ENCODE measurements at places on chromosomes 4 and X. TPM values are rescaled to one million over a fixed set of nuclear protein-coding genes. Genes with fewer than 3 reads are reported as not detected.

The KIT gene
- polyA plus RNA-seq: 2.8 TPM

The NLRP2B gene
- polyA plus RNA-seq: not detected

The PPEF1 gene
- polyA plus RNA-seq: not detected

The KLHL4 gene
- polyA plus RNA-seq: not detected

The MAGEA2B gene
- not detected for polyA plus RNA-seq

The MEPE gene
- not detected for polyA plus RNA-seq

The MAP7D3 gene
- 0.92 TPM for polyA plus RNA-seq

The AVPR2 gene
- 1.1 TPM for polyA plus RNA-seq

- DNase-seq: peak; percentile 67
Measured at GRCh38 chrX:137565921-137566745, at the start of gene ZIC3. Gene ZIC3, plus strand, starts transcription at chrX:137566127. Its CDS starts 565 bp downstream, at chrX:137566692.

GRCh38 chrX:136767104-136767941 lies 13.4 kb downstream of the ARHGEF6 start:
- DNase-seq: peak; percentile 87

- peak; percentile 44 for DNase-seq
Measured at GRCh38 chr4:7808181-7808580, 131.5 kb downstream of the AFAP1 start.

DNA sequence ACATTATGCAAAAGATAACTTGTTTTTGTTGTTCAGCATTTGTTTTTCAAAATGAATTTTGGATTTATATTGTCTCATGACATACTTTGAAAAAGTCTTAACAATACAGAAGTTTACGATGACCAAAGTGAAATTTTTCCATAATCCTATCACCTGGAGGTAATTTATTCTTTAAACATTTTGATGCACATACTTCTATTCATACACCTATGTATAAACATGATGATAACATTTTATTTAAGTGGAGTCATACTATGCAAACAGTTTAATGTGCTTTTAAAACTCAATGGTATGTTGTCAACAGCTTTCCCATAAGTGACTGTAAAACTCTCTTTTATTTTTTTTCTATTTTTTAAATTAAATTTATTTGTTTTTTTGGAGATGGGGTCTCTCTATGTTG lies 65.0 kb downstream of the STAG2 start:
- DNase-seq: no peak

GRCh38 chrX:100587861-100588260 lies 3.1 kb downstream of the TNMD start:
- no peak for DNase-seq

GRCh38 chr4:168881781-168882420 lies 128.2 kb downstream of the CBR4 start:
- DNase-seq: no peak

DNA sequence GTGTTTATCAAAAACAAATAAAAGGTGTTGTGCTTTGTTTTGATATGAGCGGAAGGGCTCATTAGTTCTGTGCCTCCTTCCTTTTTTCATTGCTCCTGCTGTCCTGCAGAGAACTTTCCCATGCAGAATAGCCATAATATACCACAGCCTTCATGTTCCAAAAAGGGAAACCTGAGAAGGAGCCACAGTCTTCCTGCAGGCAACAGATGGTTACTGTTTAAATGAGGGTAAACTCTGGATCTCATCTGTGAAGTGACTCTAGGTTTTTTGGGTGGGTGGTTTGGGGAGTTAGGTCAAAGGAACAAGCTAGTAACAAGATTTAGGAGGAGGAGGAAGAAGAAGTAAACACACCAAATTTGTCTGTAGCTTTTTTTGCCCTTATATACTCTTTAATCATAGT lies 131.8 kb downstream of the BMPR1B start:
- no peak for DNase-seq

DNA sequence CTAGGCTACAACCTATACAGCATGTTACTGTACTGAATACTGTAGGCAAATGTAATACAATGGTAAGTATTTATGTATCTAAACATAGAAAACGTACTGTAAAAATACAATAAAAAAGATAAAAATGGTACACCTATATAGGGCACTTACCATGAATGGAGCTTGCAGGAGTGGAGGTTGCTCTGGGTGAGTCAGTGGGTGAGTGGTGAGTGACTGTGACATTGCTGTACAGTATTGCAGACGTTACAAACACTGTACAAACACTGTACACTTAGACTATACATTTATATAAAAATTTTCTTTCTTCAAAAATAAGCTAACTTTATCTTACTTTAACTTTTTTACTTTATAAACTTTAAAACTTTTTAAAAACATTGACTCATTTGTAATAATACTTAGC lies 190.3 kb upstream of the NR3C2 start:
- no peak for DNase-seq

DNA sequence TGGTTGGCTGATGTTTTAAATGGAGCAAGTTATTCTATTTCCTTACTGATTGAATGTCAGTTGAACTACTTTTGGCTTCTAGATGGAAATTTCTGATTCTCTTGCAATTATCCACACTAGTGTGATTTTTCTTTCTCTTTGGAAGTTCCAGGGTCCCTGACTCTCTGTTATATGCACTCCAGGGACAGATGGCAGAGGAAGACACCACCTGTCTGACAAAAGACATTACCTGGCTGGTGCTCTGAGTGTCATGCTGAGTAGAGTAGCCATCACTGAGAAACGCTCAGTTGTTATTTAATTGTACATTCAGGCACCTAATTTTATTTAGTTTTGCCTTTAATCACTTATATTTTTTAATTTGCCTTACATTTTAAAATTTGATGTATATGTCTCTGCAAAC lies 105.4 kb upstream of the TLL1 start:
- no peak for DNase-seq

GRCh38 chr4:182231496-182231895 lies 11.7 kb upstream of the TENM3 start:
- DNase-seq: no peak

DNA sequence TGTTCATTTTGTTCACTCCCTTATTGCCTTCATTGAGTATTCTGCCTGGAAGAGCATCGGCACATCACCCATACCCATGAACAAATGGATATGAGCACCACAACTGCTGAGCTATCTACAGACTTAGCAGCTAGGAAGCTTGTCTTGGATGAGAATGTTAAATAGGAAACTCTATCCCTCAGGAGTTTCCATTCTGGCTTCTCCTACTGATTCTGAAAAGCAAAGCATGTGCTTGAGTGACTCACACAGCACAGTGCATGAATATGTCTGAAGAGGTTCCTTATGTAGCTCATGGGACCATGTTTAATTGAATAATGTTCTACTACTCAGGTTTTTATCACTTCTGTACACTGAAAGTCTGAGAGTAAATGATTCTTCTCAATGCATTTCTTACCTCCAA lies 57.3 kb upstream of the MXRA5 start:
- DNase-seq: no peak

DNA sequence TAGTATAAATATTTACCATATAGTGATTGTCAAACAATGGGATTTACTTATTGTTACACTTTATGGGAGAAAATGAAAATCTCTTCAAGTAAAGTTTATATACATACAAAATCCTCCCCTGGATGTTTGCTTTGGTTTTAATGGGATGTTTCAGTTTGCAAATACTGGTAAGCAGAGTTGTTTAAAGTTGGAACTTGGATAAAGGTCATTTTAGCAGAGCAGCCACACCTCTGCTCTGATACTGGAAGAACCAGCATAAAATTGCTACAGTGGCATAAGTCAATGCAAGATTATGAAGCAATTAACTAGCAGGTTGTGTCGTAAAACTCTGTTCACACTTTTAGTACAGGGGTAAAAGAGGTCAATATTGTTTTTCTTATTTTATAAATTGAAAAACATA lies 101.2 kb downstream of the TRAPPC11 start:
- no peak for DNase-seq

- DNase-seq: no peak
Measured at GRCh38 chr4:157896726-157897125, 276.1 kb downstream of the GASK1B start.

- no peak for DNase-seq
Measured at GRCh38 chrX:14694611-14695010, 165.3 kb downstream of the GLRA2 start.

DNA sequence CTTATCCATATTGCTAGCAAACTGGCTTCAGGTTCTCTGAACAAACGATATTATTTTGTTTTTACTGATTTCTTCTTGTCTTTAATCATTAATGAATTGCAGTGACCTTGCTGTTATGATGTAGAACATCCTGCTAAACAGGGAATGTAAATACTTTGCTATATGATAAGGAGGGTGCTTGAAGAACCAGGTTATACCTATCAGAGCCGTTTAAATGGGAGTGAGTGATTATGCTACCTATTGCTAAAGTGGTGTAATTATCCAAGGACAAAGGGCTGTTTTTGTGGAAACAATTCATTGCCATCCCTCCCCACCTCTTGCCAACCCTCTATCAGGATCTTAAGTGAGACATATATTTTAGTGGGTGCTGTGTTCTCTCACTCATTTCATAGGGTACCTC lies 788.9 kb downstream of the RPA4 start:
- DNase-seq: no peak

DNA sequence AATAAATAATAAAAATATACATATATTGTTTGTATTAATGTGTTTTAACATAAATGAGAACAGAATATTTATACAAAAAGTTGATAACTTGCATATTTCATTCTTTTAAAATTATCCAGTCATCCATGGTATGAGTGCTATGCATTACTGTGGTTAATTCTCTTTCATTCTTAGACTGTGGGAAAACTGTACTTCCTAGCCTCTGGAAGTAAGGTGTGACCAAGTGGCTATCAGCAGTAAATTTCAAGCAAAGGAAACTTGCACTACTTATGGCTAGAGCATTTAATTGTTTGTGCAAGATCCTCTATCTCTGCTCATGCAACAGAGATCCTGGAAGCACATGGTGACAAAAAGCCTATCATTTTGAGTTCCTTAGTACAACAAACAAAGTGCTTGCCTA lies 1054.5 kb upstream of the PABPC4L start:
- no peak for DNase-seq

GRCh38 chr4:168710353-168710946 lies 213.6 kb downstream of the PALLD start:
- no peak for DNase-seq

GRCh38 chr4:143700416-143701352 lies at the start of gene FREM3:
Gene FREM3, minus strand, starts transcription at chr4:143700675. Its CDS starts 0 bp downstream, at chr4:143700675.
- no peak for DNase-seq

GRCh38 chr4:113088050-113088449 lies 38.6 kb downstream of the ANK2 start:
- DNase-seq: no peak

DNA sequence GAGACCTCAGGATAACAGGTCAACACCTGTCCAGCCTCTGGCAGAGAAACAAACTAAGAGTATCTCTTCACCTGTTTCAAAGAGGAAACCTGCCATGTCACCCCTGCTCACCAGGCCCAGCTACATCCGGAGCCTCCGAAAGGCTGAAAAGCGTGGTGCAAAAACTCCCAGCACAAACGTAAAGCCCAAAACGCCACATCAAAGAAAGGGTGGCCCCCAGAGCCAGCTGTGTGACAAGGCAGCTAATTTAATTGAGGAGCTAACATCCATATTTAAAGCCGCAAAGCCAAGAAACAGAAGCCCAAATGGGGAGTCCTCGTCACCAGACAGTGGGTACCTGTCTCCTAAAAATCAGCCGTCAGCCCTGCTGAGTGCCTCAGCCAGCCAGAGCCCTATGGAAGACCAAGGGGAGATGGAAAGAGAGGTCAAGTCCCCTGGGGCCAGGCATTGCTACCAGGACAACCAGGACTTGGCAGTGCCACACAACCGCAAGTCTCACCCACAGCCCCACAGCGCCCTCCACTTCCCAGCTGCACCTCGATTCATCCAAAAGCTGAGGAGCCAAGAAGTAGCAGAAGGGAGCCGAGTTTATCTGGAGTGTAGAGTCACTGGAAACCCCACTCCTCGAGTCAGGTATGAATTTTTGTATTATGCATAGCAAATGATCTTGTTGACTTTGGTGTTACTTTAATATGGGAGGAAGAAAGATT lies 15.1 kb downstream of the PALLD start:
- DNase-seq: no peak

GRCh38 chrX:108261549-108262203 lies 170.1 kb downstream of the ATG4A start:
- DNase-seq: no peak

GRCh38 chr4:138111462-138112000 lies 130.6 kb downstream of the SLC7A11 start:
- no peak for DNase-seq

GRCh38 chr4:1014291-1015167 lies 3.1 kb downstream of the FGFRL1 start:
- DNase-seq: no peak

DNA sequence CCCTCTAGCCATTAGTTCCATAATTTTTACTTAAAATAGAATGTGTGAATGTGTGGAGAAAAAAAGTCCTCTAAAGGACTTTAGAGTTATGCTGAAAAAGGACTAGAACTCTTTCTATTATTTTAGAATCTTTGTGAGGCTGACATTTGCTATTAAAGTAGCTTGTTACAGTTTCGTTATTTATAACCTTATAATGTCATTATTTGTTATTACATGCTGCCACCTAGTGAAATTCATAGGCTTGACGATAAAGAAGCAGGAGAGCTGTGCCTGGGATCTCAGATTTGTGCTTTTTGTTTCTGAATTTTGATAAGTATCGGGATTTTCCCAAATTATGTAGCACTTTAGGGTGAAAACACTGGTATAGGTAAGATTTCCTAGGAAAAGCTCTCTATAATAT lies 38.5 kb upstream of the TAPT1 start:
- DNase-seq: no peak

DNA sequence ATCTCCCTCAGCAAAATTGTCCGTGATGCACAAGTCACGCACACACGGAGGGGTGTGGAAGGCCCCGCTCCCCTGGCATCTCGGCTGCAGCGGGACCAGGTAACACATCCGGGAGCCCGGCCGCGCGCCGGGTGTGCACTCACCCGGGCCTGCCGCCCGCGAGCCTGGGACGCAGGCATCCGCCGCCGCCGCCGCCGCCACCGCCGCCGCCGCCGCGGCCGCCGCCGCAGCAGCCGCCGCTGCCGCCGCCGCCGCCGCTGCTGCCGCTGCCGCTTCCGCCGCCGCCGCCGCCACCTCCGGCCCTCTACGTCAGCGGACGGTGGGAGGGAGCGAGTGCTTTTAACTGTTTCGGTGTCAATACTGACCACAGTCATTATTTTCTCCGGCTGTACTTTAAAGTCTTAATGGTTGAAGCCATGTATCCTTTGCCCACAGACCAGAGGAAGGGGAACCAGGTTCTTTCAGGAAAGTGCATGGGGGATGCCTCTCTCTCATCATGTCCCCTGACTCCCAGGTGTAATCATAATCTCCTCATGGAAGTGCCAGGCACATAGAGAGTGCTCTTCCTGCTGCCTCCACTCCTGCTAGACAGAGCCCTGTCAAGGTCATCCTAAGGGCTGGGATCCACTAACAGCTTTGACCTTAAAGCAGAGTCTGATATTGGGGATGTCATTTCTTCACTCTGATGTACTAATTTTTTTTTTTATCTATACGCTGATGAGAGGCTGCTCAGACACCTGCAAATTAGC lies 38.0 kb downstream of the MAGEE2 start:
- DNase-seq: no peak

- no peak for DNase-seq
Measured at GRCh38 chrX:131262200-131262599, 26.9 kb downstream of the IGSF1 start.

DNA sequence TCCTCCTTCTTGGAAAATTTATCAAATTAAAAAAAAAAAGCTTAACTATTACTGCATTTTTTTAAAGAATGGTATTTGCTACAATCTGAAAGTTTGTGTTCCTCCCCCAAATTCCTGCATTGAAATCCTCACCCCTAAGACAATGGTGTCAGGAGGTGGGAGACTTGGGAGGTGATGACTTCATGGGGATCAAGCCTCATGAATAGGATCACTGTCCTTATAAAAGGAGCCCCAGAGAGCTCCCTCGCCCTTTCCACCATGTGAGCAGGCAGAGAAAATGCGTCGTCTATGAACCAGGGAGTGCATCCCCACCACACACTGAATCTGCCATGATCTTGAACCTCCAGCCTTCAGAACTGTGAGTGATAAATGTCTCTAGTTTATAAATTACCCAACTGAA lies 38.0 kb downstream of the DHRSX start:
- DNase-seq: no peak

All from sigmoid colon (tissue), 7 donors.